ENCODE measurements at places on chromosomes 3 and 15.
A peak's percentile ranks its signal among the peaks of the same experiment; 100 is the strongest.

DNA sequence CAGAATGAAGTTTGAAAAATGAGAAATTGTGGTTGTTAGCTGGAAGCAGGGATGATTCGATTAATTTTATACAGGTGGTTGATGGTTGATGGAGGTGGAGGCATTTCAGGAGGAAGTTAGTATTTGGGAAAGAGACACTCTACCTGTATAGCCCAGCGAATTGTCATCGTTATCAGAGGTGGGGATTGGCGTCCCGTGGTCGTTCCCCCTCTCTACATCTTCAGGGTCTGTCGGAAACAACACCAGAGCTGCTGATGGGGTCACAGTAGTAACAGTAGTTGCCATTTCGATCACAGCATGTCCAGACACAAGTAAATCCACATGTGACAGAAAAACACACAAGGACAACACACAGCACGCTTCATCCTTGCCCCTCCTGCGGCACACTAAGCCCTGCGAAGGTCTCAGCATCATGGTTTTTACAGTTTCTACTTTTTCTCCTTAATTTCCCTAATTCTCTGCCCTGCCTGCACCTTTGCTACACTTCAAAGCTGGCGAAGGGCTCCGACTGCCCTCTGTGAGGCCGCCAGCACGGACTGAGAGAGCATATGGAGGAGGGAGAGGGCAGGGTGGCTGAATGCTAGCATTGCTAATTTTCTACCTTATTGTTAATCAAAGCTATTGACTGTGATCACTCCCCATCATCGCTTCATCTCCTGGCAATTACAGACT lies 642.3 kb downstream of the ROBO1 start:
- DNase-seq = no peak

DNA sequence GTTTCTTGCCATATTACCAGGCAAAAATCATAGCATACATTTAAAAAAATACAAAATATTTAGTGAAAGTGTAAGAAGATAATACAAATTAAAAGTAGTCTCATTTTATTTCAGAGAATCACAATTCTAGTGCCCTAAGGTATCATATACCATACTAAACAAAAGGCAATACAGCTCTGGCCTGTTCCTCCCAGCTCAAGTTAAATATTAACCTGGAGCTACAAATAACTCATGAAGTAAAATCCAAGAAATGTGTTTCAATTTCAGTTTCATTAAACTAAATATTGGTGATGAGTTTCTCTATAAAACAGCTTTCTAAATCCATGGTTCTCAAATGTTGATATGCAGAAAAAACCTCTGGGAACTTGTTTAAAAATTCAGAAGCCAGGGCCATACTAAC lies 67.7 kb downstream of the INO80 start:
- DNase-seq = no peak

GRCh38 chr3:107506458-107506857 lies 16.3 kb upstream of the BBX start:
- DNase-seq = no peak

- DNase-seq = peak; percentile 6
Observed at GRCh38 chr3:107543666-107544065, 20.9 kb downstream of the BBX start.

- DNase-seq = no peak
Observed at GRCh38 chr15:56049577-56049976, 56.2 kb upstream of the NEDD4 start.

DNA sequence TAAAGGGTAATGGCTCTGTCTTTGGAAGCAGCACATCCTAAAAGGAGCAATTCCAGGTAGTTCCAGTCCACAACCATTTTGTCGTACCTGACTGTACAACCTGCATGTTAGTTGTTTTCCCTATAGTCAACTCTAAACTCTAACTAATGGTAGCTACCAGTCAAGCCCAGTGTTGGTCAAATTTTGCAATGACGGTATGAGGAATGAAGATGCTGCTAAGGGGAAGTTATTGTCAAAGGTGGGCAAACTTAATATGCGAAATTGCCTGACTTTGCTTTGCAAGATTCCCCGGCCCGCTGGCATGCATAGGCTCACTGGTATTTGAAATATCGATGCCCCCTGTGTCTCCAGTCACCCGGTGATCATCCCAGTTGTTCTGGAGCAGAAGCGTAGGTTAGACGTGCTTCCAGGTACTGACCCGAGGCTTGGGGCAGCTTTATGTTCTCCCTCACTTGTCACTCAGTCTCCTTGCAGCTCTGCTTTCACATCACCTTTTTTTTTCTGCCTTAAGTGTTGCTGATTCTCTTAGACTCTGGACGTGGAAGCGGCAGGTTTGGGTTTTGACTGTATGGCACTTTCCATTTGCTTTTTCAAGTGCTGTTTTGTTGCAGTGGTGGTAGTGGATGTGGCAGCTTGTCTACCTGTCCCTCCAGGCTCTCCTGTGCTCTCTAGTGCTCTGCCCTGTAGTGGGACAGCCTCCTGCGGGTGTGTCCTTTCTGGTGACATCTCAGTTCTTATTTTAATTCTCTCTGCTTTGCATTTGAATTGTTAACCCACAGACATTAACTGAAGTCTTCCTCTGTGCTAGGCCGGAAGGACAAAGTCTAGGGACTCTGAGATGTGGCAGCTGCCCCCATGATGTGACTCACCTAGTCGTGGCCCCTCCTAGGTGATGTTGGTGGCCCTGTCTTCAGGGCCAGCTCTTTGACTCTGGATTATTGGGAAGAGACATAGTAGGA lies 95.8 kb upstream of the UMPS start:
- no peak for DNase-seq

DNA sequence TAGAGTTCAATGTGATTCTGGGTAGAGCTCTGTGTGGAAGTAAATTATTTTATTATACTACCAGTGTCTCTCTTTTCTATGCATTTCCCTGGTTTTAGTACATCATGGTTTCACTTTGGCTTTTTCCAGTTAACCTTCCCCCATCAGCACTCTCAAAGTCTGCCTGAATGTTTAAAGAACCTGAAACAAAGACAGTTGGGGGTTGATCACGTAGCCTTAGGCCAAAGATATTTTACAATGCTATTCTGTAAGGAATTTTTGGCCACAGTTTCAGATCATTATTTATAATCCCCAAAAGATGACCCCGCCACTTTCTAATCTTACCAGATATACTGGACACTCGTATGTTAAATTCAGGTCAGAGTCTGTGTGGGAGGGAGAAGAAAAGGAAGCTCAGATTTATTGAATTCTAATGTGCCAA lies 156.3 kb upstream of the TMC3 start:
- DNase-seq = no peak

- no peak for DNase-seq
Observed at GRCh38 chr3:179512378-179512777, 50.3 kb upstream of the ACTL6A start.

Data from GDM1 (cell line).